ENCODE measurements at places on chromosomes 5 and 9. TPM values are rescaled to one million over a fixed set of nuclear protein-coding genes. Genes with fewer than 3 reads are reported as not detected.

ST8SIA4 gene
- polyA plus RNA-seq, result 0.02 TPM

ZNF454 gene
- polyA plus RNA-seq, result 0.59 TPM

MARCHF11 gene
- polyA plus RNA-seq, result not detected

IFNA2 gene
- not detected for polyA plus RNA-seq

MORN5 gene
- polyA plus RNA-seq, result not detected

KIF4B gene
- 0.01 TPM for polyA plus RNA-seq

KIF24 gene
- polyA plus RNA-seq, result 2.4 TPM

TMEM215 gene
- polyA plus RNA-seq, result not detected

N4BP3 gene
- polyA plus RNA-seq, result 0.19 TPM

MCC gene
- 4.8 TPM for polyA plus RNA-seq

SLC25A2 gene
- polyA plus RNA-seq, result not detected

HTR1A gene
- not detected for polyA plus RNA-seq

SLC46A2 gene
- not detected for polyA plus RNA-seq

STPG3 gene
- not detected for polyA plus RNA-seq

ADAMTSL2 gene
- polyA plus RNA-seq, result 0.09 TPM

CCDC180 gene
- 0.73 TPM for polyA plus RNA-seq

NME5 gene
- 1.2 TPM for polyA plus RNA-seq

MZB1 gene
- not detected for polyA plus RNA-seq

C6 gene
- not detected for polyA plus RNA-seq

ENHO gene
- 0.07 TPM for polyA plus RNA-seq

PCAT7 gene
- polyA plus RNA-seq, result 0.01 TPM

EGFLAM gene
- polyA plus RNA-seq, result 20.0 TPM

SLC9A3 gene
- 0.84 TPM for polyA plus RNA-seq

CCDC192 gene
- polyA plus RNA-seq, result not detected

SMU1 gene
- polyA plus RNA-seq, result 19.1 TPM

PPP2R2B gene
- 0.67 TPM for polyA plus RNA-seq

TRPM3 gene
- polyA plus RNA-seq, result 0.05 TPM

TMC1 gene
- polyA plus RNA-seq, result 0.27 TPM

FCHSD1 gene
- polyA plus RNA-seq, result 13.5 TPM

PCDHAC1 gene
- polyA plus RNA-seq, result 0.01 TPM

GPX8 gene
- 191 TPM for polyA plus RNA-seq

PCDHA6 gene
- polyA plus RNA-seq, result 0.11 TPM

C9orf153 gene
- 0.06 TPM for polyA plus RNA-seq

SCGB3A2 gene
- polyA plus RNA-seq, result not detected

FBXL7 gene
- 12.9 TPM for polyA plus RNA-seq

FGD3 gene
- not detected for polyA plus RNA-seq

CYLC2 gene
- not detected for polyA plus RNA-seq

SLC36A3 gene
- not detected for polyA plus RNA-seq

SH3GLB2 gene
- polyA plus RNA-seq, result 38.7 TPM

RETREG1 gene
- polyA plus RNA-seq, result 0.19 TPM

NR4A3 gene
- 8.2 TPM for polyA plus RNA-seq
